ENCODE measurements at places on chromosomes 2 and 18. TPM values are rescaled to one million over a fixed set of nuclear protein-coding genes. Genes with fewer than 3 reads are reported as not detected.

DNA sequence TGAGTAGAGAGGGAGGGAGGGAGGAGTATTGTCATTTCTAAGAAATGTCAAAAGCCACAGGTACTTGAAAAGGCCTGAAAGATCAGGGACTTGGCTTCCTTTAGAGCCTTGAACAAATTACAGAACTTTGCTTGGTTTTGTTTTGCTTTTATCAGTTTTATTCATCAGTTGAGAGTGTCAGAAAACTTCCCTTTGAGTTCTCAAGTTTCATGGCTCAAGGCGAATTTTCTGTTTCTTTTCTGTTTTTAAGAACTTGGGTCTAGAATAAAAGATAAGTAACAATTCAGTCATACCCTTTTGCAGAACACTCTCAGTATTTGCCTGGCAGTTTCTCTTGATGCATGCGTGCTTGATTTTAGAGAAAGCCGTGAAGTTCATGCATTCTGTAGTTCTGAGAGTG is 531.9 kb downstream of the PARD3B start:
- no peak for DNase-seq

GRCh38 chr2:150482111-150482510 is 5.4 kb downstream of the RND3 start:
- no peak for DNase-seq

GRCh38 chr2:66515743-66516142 is 80.8 kb downstream of the MEIS1 start:
- no peak for DNase-seq

- no peak for DNase-seq
These were observed 1091.5 kb upstream of the GYPC start for GRCh38 chr2:125564471-125564870.

DNA sequence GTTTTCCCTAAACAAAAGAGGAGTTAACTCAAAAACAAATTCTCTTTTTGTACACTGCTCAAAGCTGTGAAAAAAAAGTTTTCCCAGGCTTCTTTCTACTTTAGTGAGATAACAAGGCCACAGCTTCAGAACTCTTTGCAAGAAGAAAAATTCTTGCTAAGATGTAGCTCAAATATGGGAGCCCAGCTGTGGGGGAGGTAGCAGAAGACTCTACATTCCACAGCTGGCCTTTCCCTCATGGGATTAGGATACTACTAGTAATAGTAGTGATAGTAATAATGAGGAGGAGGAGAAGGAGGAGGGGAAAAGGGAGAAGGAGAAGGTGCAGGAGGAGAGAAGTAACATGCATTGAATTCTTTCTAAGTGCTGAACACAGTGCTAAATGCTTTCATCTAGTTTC is 19.2 kb upstream of the CERS6 start:
- DNase-seq, result no peak

GRCh38 chr18:75297731-75298130 is 87.1 kb downstream of the TSHZ1 start:
- no peak for DNase-seq

DNA sequence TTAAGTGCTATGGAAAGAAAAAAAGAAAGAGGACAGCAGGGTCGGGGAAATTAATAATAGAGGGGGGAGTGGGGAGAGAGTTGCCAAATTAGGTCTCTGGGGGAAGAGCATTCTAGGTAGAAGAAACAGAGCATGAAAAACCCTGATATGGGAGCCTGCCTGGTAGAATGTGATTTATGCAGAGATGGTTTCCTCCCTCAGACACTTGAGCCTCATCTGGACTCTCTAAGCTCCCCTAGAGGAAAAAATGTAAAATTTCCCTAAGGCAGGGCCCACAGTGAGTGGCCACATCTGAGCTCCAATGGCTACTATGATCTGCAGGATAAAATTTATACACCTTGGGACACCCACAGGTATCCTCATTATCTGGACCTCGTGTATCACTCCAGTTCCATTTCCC is 20.6 kb upstream of the EPAS1 start:
- DNase-seq, result no peak

DNA sequence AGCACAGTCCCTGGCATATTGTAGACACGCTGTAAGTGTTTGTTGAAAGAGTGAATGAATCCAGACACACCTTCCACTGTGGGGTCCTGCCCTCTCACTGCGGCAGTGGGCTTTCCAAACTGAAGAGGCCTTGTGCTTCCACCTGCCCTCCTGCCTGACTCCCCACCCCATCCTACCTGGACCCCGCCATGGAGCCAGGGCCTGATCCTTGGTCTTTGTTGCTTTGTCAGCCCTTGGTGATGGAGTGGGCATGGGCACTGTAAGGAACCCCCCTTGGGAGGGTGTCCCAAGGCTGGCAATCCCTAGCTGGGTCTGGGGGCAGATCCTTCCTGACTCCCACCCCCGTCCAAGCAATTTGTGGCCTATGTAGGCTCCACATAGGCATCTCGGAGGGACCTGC is 33.1 kb downstream of the KLHL29 start:
- DNase-seq, result no peak

The ABCG8 gene
- 0.59 TPM for polyA plus RNA-seq

The ZNF142 gene
- polyA plus RNA-seq, result 17.1 TPM

The GDF7 gene
- 0.36 TPM for polyA plus RNA-seq

The TNFRSF11A gene
- 2.8 TPM for polyA plus RNA-seq

The IL1RL2 gene
- polyA plus RNA-seq, result 1.6 TPM

The GALNT3 gene
- polyA plus RNA-seq, result 22.4 TPM

The GKN1 gene
- polyA plus RNA-seq, result not detected

The HMSD gene
- 1.1 TPM for polyA plus RNA-seq

The RIT2 gene
- polyA plus RNA-seq, result not detected
